Activated naive CD4-positive, alpha-beta T cell treated with anti-CD3 and anti-CD28 coated beads for 36 hours (primary cell): ENCODE measurements at places on chromosomes 6 and 20. TPM values are rescaled to one million over a fixed set of nuclear protein-coding genes. Genes with fewer than 3 reads are reported as not detected.

DNA sequence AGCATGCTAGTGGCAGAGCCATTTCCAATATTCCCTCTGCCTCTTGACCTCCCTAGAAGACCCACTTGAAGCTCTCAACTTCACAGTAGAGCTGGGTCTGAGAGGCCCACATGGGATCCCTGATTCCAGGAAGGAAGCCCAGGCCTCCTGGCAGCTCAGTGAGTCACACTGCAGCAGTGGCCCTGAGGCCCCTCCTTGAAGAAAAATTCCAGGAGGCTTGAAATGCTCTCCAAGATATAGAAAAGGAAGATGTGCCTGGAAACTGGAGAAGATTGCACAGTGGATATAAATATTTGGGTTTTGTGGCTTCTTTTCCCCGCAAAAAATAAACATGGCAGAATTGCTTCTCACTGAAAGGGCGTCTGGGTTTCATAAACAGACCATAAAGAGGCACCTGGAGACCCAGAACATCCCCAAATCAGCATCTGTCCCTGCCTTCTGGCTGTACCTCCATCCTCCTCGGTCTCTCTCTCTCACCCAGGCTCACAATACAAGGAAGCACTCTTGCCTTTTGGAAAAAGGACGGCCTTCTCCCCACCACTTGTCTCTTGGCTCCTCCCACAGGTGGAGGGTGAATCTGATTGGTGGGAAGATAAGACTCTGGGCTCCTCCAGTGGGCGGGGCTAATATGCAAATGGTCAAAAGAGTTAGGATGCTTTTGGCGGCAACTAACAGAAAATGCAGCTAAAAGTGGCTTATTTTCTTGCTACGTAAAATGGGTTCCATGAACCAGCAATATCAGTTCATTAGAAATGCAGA is 200.0 kb upstream of the SULF2 start:
- no peaks in the 10 kb centered on the region for H3K27me3 ChIP-seq
- H3K4me3 ChIP-seq = no peak overlapping the region
- no peaks in the 10 kb centered on the region for H3K4me1 ChIP-seq

DNA sequence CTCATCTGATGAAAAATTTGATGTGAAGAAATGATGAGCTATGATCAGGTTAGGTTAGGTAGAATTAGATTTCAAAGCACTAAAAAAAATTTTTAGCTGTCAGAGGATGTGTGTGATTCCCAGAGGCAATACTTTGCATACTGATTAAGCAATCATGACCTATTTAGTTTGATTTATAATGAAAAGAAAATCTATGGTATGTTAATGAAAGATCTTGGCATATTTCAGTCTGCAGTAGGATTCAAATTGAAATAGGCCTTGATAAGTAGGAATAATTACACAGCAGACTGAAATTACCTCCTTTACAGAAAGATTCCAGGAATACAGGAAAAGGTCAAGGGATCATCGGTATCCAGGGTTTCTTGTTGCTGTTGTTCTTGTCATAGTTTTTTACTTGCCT is 69.3 kb downstream of the HDDC2 start:
- no peaks in the 10 kb centered on the region for H3K36me3 ChIP-seq
- no peak overlapping the region for H3K27ac ChIP-seq
- H3K4me3 ChIP-seq = no peak overlapping the region
- no peak for DNase-seq
- no peaks in the 10 kb centered on the region for H3K4me1 ChIP-seq
- H3K27me3 ChIP-seq = no peaks in the 10 kb centered on the region

DNA sequence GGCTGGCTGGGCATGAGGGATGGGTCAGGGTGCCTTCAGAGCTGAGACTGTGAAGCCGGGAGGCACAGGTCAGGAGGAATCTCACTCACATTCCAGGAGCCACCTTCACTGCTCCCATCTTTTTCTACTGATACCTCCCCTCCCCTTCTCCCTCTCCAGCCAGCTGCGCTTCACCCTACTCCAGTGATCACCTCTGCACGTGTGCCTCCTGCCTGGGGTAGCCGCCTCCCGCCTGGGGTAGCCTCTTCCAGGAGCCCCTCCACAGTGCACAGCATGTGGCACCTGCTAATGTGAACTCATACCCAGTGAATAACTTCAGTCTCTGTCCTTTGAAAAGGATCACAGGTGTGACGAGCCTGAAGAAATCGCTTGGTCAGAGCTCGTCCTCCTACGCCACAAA is 232.6 kb downstream of the TMEM242 start:
- no peaks in the 10 kb centered on the region for H3K27me3 ChIP-seq
- peaks cover 3% of the 10 kb centered on the region for H3K36me3 ChIP-seq
- no peak for DNase-seq
- no peak overlapping the region for H3K27ac ChIP-seq

Gene CALHM4
- total RNA-seq = not detected

Gene TCF21
- not detected for total RNA-seq

Gene NKX2-2
- total RNA-seq = not detected

Gene BPI
- not detected for total RNA-seq

Gene PRICKLE4
- not detected for total RNA-seq
